ENCODE measurements at places on chromosomes 2 and 18.

DNA sequence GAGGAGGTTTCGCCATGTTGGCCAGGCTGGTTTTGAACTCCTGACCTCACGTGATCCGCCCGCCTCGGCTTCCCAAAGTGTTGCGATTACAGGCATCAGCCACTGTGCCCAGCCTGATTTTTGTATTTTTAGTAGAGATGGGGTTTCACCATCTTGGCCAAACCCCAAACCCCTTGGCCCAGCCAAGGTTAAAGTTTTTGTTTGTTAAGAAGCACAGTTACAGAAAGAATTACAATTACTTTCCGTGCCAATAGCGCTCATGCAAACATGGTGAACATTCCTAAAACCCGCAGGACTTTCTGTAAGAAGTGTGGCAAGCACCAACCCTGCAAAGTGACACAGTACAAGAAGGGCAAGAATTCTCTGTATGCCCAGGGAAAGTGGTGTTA, 26.1 kb downstream of the ITSN2 start:
- DNase-seq: no peak

GRCh38 chr2:234425639-234426603, 71.0 kb downstream of the ARL4C start:
- DNase-seq: no peak

DNA sequence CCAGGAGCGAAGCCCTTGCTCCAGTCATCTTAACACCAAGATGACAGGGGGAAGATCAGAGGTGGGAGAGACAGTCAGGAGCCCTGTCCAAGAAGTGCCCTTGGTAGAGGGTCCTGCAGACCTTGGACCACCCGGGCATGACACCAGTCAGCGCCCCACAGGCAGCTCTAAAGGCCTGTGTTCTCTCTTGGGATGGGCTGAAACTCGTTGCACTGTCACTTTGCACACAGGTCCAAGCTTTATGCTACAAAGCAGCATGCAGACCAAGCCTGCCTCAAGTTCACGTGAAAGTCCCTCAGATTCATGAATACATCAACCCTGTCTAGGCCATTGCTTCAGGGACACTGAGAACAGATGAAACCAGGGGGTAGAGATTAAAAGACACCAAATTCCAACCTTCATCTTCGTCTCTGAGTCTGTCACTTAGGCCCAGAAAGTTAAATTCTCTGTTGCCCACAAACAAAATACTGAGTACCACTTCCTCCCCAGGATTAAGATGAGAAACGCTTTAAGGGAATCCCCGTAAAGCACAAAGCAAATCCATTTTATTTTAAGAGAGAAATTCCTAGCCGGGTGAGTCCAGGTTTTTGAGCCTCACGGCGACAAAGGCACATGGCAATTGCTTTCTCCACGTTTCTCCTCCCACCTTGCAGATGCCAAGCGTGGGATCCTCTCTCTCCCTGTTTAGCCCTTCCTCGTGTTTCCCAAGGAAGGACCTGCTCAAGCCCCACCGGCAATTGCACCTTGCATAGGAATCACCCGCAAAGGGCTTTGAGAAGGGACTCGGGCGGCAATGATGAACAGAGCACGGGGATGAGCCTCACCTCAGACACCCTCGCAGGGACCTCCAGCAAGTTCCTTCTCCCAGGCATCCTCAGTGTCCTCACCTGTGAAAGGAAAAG, 75.0 kb upstream of the ID2 start:
- peak; percentile 33 for DNase-seq

- no peak for DNase-seq
These were observed 86.6 kb downstream of the DTNB start for GRCh38 chr2:25586726-25587144.

GRCh38 chr2:213551526-213551925, 267.3 kb downstream of the SPAG16 start:
- no peak for DNase-seq
